ENCODE measurements at places on chromosomes 4 and X.

DNA sequence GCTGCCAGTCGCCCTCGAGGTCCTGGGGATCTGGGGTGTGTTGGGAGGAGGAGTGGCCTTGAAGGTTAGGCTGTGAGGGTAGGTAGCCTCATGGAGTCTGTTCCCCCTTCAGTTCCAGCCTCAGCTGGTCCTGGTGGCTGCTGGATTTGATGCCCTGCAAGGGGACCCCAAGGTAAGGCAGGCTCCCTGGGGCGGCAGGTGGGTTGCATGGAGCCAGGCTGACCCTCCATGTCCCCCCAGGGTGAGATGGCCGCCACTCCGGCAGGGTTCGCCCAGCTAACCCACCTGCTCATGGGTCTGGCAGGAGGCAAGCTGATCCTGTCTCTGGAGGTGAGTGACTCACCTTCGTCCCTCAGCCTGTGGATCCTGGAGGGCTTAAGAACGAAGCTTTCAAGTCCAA is 11.6 kb upstream of the ERAS start:
- H3K4me3 ChIP-seq = no peak overlapping the region
- DNase-seq = no peak
- H3K27ac ChIP-seq = no peak overlapping the region
- H3K36me3 ChIP-seq = peaks cover 9% of the 10 kb centered on the region
- no peaks in the 10 kb centered on the region for H3K27me3 ChIP-seq

DNA sequence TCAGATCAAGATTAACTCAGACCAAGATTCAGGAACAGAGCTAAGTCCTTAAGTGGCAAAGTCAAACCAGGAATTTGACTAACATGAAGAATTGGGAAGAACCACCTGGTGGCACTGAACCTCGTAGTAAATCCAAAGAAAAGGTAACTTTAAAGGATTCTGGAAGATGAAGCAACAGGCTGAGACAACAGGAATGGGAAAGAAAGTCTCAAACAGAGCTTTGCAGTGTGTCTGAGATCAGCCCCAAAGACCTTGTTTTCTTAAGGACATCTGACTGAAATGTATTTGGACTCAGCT is 126.1 kb downstream of the ASB9 start:
- peaks cover 6% of the 10 kb centered on the region for H3K4me1 ChIP-seq
- peaks cover 1% of the 10 kb centered on the region for H3K36me3 ChIP-seq
- no peak overlapping the region for H3K27ac ChIP-seq
- no peak overlapping the region for H3K4me3 ChIP-seq
- DNase-seq = no peak

DNA sequence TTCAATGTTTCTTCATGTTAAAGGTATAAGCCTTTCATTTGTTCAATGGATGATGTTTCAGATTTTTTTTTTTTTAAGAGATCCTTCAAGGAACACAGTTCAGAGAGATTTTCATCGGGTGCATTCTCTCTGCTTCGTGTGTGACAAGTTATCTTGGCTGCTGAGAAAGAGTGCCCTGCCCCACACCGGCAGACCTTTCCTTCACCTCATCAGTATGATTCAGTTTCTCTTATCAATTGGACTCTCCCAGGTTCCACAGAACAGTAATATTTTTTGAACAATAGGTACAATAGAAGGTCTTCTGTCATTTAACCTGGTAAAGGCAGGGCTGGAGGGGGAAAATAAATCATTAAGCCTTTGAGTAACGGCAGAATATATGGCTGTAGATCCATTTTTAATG is 75.8 kb downstream of the NPNT start:
- no peaks in the 10 kb centered on the region for H3K36me3 ChIP-seq
- H3K27ac ChIP-seq = no peak overlapping the region
- H3K4me1 ChIP-seq = no peaks in the 10 kb centered on the region

DNA sequence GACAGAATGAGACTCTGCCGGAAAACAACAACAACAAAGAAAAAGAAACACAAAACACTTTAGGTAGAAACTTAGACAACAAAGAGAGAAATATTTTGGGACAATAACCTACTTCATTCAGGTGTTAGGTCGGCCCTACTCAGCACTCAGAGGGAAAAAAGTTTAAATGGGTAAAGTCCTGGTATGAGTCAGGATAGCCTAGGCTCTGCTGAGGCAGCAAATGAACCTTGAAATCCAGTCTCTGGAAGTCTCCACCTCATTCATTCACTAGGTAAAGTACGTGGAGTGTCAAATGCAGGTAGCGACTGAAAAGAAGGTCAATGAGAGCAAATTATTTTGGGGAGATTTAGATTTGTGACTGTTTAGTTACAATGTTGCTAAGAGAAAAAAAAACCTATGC is 127.4 kb downstream of the FHDC1 start:
- H3K4me1 ChIP-seq = no peaks in the 10 kb centered on the region
- no peak for DNase-seq
- no peaks in the 10 kb centered on the region for H3K36me3 ChIP-seq
- peaks cover 1% of the 10 kb centered on the region for H3K27me3 ChIP-seq
- no peak overlapping the region for H3K4me3 ChIP-seq
- no peak overlapping the region for H3K27ac ChIP-seq

- no peak for DNase-seq
- H3K36me3 ChIP-seq = peaks cover 1% of the 10 kb centered on the region
- peaks cover 76% of the 10 kb centered on the region for H3K27me3 ChIP-seq
- no peak overlapping the region for H3K27ac ChIP-seq
Observed at GRCh38 chr4:577499-578450, 1.7 kb upstream of the TMEM271 start.

DNA sequence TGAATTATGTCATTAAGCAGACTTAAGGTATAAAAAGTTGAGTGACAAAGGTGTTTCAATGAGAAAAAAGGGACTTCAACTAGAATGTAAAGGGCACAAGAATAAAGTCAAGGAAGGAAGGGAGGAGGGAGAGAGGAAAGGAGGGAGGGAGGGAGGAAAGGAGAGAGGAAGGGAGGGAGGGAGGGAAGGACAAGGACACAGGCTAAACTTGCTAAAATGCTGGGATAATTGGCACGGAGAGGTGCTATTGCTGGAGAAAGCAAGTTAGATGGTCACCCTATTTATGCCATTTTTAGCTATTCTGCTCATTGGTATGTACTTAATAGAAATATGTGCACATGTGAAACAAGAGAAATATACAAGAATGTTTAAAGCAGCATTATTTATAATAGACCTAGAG is 44.9 kb upstream of the SPP1 start:
- no peaks in the 10 kb centered on the region for H3K4me1 ChIP-seq
- H3K27ac ChIP-seq = no peak overlapping the region
- DNase-seq = no peak
- H3K27me3 ChIP-seq = peaks cover 43% of the 10 kb centered on the region

Data from central memory CD8-positive, alpha-beta T cell (primary cell).